ENCODE measurements at places on chromosomes 7 and 10.
A peak's percentile ranks its signal among the peaks of the same experiment; 100 is the strongest.

DNA sequence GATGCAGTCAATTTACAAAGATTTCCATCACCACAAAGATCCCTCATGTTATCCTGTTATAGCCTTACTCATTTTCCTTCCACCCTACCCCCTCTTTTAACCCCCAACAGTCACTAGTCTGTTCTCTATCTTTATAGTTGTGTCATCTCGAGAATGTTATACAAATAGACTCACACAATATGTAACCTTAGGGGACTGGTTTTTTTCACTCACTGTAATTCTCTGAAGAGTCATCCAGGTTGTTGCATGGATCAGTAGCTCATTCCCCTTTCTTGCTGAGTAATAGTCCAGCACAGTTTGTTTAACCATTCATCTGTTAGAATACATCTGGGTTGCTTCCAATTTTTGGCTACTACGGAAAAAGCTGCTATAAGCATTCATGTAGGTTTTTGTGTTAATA lies 121.1 kb upstream of the PDE1C start:
- DNase-seq: no peak
- no peak overlapping the region for H3K27ac ChIP-seq
- no peak overlapping the region for H3K4me3 ChIP-seq

DNA sequence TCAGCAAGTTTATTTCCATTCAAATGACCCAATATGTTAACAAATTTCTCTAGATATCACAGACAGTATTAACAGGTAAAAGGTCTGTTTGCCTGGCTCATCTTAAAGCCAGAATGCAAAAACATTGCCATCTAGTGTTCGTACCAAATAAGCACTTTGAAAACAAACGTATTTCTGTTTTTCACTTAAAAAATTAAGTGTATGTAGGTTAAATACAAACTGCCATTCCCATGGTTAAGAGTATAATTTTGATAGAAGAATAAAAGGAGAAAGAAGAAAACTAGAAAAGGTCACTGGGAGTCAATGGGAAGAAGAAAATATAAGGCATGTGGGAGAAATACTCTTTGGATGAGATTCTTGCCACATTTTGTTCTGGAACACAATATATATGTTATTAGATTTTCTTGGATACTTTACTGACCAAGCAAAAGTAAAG lies 51.0 kb downstream of the ORC5 start:
- no peaks in the 10 kb centered on the region for H3K4me1 ChIP-seq
- no peak overlapping the region for H3K4me3 ChIP-seq
- H3K27ac ChIP-seq: no peak overlapping the region
- H3K27me3 ChIP-seq: no peaks in the 10 kb centered on the region
- DNase-seq: no peak

GRCh38 chr10:63128443-63128842 lies 4.7 kb upstream of the NRBF2 start:
- H3K36me3 ChIP-seq: no peaks in the 10 kb centered on the region
- DNase-seq: no peak

DNA sequence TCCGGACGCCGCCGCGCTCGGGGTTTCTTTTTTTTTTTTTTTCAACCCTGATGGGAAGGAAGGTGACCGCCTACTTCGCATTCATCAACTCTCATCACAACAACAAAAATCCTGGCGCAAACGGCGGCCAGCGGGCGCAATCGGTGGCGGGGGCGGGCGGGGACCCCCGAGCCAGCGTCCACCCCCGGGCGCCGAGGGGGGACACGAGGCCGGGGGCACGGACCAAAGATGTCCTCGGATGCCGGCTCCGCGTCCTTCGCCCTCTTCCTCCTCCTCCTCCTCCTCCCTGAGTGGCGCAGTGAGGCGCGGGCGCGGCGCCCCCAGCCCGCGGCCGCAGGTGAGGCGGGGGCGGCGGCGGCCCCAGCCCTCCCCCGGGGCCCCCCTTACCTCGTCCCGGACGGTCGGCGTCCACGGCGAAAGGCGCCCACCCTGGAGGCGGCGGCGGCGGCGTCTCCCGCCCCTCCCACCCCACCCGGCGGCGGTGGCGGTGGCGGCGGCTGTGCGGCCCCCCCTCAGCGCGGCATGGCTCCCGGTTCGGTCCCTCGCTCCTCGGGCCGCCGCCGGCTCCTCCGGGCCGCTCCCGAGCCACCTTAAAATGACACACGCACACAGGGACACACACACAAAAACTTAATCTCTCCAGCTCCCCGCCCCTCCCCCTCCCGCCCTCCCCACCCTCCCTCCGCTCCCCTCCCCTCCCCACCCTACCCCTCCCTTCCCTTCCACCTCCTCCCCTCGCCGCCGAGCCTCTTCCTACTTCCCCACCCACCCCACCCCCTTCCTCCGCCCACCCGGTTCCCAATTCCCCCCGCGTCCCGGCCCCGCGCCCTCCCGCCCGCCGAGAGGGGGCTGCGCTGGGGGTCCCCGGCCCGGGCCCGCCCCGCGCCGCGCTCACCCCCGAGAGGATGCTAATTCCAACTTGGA lies at the start of gene CTBP2:
Gene CTBP2 (minus strand): TSS at position 632 of the 924 bp plus-strand sequence.
- no peaks in the 10 kb centered on the region for H3K27me3 ChIP-seq
- H3K27ac ChIP-seq: peak within 1 kb of the TSS; percentile 91
- H3K4me1 ChIP-seq: peaks cover 34% of the 10 kb centered on the region
- H3K36me3 ChIP-seq: no peaks in the 10 kb centered on the region
- DNase-seq: peak; percentile 78

- no peak overlapping the region for H3K4me3 ChIP-seq
- no peaks in the 10 kb centered on the region for H3K36me3 ChIP-seq
- no peak overlapping the region for H3K27ac ChIP-seq
- DNase-seq: no peak
- no peaks in the 10 kb centered on the region for H3K4me1 ChIP-seq
Measured at GRCh38 chr10:16195894-16196293, 240.9 kb upstream of the PTER start.

GRCh38 chr7:151453326-151453791 lies 13.4 kb upstream of the CRYGN start:
- no peak overlapping the region for H3K27ac ChIP-seq
- H3K27me3 ChIP-seq: no peaks in the 10 kb centered on the region
- H3K4me1 ChIP-seq: peaks cover under 1% of the 10 kb centered on the region
- H3K4me3 ChIP-seq: no peak overlapping the region
- peak; percentile 62 for DNase-seq

GRCh38 chr10:35462491-35462934 lies 126.2 kb downstream of the CCNY start:
- no peak overlapping the region for H3K27ac ChIP-seq
- DNase-seq: no peak
- peaks cover 34% of the 10 kb centered on the region for H3K4me1 ChIP-seq
- no peak overlapping the region for H3K4me3 ChIP-seq
- H3K27me3 ChIP-seq: no peaks in the 10 kb centered on the region
- no peaks in the 10 kb centered on the region for H3K36me3 ChIP-seq

DNA sequence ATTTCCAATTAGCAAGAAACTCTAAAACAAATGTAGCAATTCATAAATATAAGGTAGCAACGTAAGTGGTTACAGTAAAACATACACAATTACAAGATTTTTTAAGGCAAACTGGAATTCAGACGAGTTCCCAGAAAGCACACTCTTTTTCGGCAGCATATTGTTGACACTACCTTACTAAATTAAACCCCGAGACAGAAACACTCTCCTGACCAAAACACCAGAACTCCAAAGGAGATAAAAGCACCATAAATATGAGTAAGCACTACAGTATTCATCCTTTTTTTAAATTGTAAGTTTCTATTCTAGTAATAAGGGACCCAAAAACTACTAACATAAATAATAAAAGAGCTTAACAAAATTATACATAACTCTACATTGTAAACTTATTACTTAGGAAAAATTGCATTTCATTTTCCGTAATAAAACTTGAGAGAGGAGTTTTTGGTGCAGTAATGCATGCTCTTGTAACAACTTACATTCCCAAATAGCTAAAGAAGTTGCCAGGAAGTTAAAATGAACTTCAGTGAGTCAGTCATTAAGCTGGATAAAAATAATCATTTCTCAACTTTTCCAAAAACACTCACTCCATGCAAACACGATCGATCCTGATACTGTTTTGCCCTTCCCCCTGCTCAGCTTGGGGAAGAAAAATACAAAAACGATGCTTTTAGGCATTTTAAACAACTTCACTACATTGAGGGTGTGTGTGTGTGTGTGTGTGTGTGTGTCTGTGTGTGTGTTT lies 2.0 kb downstream of the PIP4K2A start:
- peaks cover 10% of the 10 kb centered on the region for H3K4me1 ChIP-seq
- H3K36me3 ChIP-seq: no peaks in the 10 kb centered on the region
- no peaks in the 10 kb centered on the region for H3K27me3 ChIP-seq
- H3K4me3 ChIP-seq: peak overlapping the region; percentile 72
- no peak for DNase-seq

- peaks cover 2% of the 10 kb centered on the region for H3K4me1 ChIP-seq
- no peak overlapping the region for H3K27ac ChIP-seq
- H3K36me3 ChIP-seq: no peaks in the 10 kb centered on the region
- H3K27me3 ChIP-seq: no peaks in the 10 kb centered on the region
- no peak overlapping the region for H3K4me3 ChIP-seq
Measured at GRCh38 chr7:139941421-139941820, 112.4 kb downstream of the TBXAS1 start.
